ENCODE measurements at places on chromosomes 6 and 20. TPM values are rescaled to one million over a fixed set of nuclear protein-coding genes. Genes with fewer than 3 reads are reported as not detected.
A peak's percentile ranks its signal among the peaks of the same experiment; 100 is the strongest.

DNA sequence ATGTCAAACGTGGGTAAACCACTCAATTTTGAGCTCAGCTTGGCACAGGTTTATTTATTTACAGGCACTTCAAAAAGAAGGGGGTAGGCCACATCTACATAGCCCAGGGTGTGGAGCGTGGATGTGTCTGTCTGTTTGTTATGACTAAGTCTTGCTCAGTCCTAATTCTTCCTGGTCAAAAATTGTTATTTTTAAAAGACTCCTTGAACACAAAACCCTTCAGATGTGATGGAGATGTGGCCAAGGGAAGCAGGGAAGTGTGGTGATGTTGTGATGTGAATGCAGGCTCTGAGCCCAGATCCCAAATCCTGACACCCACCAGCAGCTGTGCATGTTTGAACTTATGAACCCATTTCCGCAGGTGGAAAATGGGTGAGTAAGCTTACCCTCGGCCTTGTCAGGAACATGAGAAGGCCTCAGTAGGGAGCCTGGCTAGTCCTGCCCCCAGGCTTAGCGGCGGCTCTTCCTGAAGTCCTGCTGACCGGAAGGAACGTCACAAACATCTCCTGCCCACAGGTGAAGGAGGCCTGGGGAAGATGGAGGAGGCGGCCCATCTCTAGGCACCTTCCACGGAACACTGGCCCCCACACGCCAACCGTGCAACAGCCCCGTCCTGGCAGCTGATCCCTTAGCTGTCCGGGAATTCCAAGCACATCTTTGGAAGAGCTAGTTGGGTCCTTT, 119.7 kb downstream of the MYLK4 start:
- ATAC-seq, result peak; percentile 62

DNA sequence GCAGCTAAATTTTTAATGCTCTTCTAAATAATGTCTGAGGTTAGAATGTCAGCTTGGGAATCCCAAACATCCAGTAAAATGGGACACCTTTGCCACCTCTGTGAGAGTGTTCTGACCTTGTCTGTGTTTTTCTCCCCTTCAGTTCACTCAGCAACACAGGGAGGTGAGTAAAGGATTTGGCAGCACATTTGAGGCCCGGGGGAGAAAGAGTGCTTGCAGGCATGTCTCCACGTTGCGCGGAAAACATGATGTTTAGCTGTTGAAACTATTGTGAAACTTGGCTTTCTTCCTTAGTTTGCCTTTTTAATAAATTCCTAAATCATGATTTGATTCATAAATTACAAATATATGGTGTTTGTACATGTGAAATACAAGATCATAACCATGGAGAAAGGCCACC, 707.8 kb upstream of the FLRT3 start:
- ATAC-seq, result peak; percentile 39

- peak; percentile 95 for ATAC-seq
Measured at GRCh38 chr20:57686931-57687652, 22.7 kb downstream of the PMEPA1 start.

The CALHM4 gene
- total RNA-seq, result not detected

The VGLL2 gene
- not detected for total RNA-seq

- ATAC-seq, result no peak
Measured at GRCh38 chr6:42400061-42400760, 51.5 kb downstream of the TRERF1 start.

GRCh38 chr6:16494793-16495192, 256.4 kb downstream of the GMPR start:
- ATAC-seq, result no peak
